ENCODE measurements at places on chromosomes 2 and 18.

GRCh38 chr2:2694746-2695145, 363.7 kb upstream of the MYT1L start:
- no peaks in the 10 kb centered on the region for H3K36me3 ChIP-seq
- H3K4me1 ChIP-seq: no peaks in the 10 kb centered on the region
- peaks cover 4% of the 10 kb centered on the region for H3K27me3 ChIP-seq
- no peak for DNase-seq

DNA sequence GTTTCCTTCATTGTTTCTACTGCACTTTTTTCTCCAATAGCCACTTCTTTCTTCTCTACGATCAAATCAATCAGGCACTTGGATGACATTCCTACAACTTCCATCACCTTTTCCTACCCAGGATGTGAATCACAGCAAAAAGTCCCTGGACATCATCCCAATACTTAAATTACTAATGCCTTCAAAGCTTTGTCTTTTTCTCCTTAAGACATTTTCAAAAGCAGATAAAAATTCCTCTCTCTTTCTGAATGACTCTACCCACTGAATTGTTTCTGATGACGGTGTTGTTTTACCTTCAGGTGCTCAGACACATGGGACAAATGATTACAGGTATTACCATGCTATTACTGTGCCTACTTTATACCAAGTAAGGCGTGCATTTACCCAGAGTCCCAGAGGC, 500.9 kb downstream of the FBXO15 start:
- H3K27ac ChIP-seq: no peak overlapping the region
- DNase-seq: no peak
- no peak overlapping the region for H3K4me3 ChIP-seq
- H3K4me1 ChIP-seq: no peaks in the 10 kb centered on the region
- no peaks in the 10 kb centered on the region for H3K36me3 ChIP-seq

DNA sequence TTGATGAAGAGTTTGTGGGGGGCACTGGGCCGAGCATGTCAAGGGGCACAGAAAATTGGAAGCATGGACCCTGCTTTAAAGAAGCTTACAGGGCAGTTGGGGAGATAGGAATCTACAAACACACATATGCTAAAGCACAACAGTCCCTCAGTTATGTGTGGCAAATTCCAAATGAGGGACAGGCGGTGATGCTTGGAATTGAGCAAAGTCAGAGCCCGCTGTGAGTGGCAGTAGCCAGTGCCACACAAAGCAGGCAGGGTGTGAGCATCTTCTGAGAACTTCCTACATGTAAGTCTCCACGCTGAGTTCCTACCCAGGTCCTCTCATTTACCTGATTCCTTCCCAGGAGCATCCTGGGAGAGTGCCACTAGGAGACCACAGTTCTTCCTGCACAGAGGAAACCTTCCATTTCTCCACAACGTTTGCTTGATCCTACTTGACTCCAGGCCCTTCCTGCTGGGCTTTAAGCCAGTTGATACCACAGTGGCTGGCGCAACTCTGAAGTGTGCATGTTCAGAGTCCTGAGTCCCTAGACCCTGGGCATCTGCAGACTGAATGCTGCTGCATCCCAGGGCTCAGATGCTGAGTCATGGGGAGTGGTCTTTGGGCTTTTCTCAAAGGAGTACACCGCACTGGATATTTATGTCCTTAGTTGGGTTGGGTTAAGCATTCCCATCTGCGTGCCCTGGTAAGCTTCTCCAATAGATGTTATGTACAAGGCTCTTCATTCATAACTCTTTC, 287.3 kb upstream of the REV1 start:
- peak overlapping the region; percentile 37 for H3K27ac ChIP-seq
- H3K36me3 ChIP-seq: peaks cover 84% of the 10 kb centered on the region
- no peak overlapping the region for H3K4me3 ChIP-seq
- DNase-seq: no peak

GRCh38 chr2:214465363-214466146, 54.7 kb downstream of the VWC2L start:
- DNase-seq: no peak
- H3K27me3 ChIP-seq: no peaks in the 10 kb centered on the region
- H3K27ac ChIP-seq: no peak overlapping the region
- no peak overlapping the region for H3K4me3 ChIP-seq

DNA sequence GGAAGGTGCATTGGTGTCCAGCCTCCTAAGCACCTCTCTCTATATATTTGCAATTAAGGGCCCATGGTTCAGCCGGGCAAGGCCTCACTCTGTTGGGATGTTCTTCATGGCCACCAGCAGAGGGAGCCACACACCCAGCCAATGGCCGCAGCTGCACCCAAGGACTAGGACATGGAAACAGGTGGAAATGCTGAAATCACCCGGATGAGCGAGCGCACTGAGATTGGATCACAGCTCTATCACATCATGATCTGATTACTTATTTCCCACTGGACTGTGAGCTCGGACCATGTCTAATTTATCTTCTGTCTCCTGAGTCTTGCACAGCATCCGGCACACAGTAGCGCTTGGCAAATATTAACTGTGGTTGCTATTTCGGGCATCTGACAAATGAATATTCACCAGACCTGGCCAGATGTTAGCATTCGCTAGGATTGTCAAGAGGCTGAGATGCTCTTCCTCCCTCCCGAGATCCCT, 31.2 kb downstream of the KIF3C start:
- peaks cover 3% of the 10 kb centered on the region for H3K27me3 ChIP-seq
- no peak overlapping the region for H3K4me3 ChIP-seq
- H3K4me1 ChIP-seq: peaks cover 2% of the 10 kb centered on the region
- peak; percentile 24 for DNase-seq
- H3K36me3 ChIP-seq: no peaks in the 10 kb centered on the region
- H3K27ac ChIP-seq: no peak overlapping the region

GRCh38 chr18:5295981-5296705, 617 bp upstream of the ZBTB14 start:
- H3K27me3 ChIP-seq: peaks cover 11% of the 10 kb centered on the region
- peaks cover 8% of the 10 kb centered on the region for H3K36me3 ChIP-seq
- peaks cover 9% of the 10 kb centered on the region for H3K4me1 ChIP-seq
- peak overlapping the region; percentile 96 for H3K4me3 ChIP-seq
- peak overlapping the region; percentile 97 for H3K27ac ChIP-seq

DNA sequence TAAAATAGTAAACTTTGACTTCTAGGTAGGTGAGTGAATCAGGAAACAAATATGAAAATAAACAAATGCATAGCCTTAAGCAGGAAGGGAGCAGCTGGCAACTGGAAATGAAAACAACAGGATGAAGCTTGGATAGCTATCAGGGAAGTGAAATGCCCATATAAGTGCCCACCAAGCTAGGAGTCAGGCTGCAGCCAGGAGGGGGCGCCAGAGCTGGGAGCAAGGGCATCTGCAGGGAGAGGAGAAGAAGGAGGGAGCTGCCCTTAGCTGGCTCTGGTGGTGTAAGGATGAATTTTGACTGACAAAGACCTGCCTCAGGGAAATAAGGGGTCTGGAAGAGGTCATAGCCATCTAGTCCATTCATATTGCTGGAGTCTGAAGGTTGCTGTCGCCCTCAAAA, 298.3 kb downstream of the TDRD15 start:
- DNase-seq: no peak
- H3K27me3 ChIP-seq: no peaks in the 10 kb centered on the region
- H3K36me3 ChIP-seq: no peaks in the 10 kb centered on the region

DNA sequence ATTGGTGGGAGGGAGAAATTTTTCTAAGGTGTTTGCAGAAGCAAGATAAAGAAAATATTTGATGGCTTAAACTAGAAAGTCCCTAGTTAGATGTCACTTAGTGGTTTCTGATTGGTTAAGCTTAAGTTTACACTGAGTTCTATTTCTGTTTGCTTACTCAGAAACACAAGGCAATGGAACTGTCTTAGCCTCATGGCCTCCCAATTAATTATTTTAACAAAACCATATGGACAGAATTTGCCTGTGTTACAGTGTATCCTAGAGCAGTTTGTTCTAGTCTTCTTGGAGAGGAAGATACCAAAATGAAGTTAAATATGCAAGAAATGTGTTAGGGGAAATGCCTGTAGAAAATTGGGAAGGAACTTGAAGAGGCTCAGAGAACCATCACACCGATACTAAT, 4.6 kb upstream of the IMPACT start:
- H3K4me3 ChIP-seq: no peak overlapping the region
- peaks cover 9% of the 10 kb centered on the region for H3K36me3 ChIP-seq
- DNase-seq: no peak
- H3K4me1 ChIP-seq: peaks cover 6% of the 10 kb centered on the region
- H3K27ac ChIP-seq: no peak overlapping the region
- H3K27me3 ChIP-seq: peaks cover 63% of the 10 kb centered on the region

- H3K27me3 ChIP-seq: peaks cover 43% of the 10 kb centered on the region
- no peak overlapping the region for H3K4me3 ChIP-seq
- H3K36me3 ChIP-seq: no peaks in the 10 kb centered on the region
- H3K27ac ChIP-seq: no peak overlapping the region
- DNase-seq: no peak
- H3K4me1 ChIP-seq: no peaks in the 10 kb centered on the region
Measured at GRCh38 chr18:50405582-50406271, 30.9 kb downstream of the SKA1 start.

DNA sequence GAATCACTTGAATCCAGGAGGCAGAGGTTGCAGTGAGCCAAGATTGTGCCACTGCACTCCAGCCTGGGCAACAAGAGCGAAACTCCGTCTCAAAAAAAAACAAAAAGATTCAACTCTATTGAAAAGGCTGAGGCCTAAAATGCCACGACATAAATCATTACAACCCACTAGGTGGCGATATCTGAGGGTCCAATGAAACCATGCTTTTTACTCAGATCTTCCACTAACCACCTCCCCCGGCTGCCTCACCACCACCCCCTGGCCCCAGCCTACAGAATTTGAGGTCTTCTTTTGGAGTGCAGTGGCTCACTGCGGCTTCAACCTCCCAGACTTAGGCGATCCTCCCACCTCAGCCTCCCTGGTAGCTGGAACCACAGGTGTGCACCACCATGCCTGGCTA, 57.5 kb downstream of the AP1S3 start:
- no peak overlapping the region for H3K27ac ChIP-seq
- DNase-seq: peak; percentile 29
- peaks cover 30% of the 10 kb centered on the region for H3K4me1 ChIP-seq
- H3K4me3 ChIP-seq: no peak overlapping the region
- H3K36me3 ChIP-seq: peaks cover 21% of the 10 kb centered on the region

DNA sequence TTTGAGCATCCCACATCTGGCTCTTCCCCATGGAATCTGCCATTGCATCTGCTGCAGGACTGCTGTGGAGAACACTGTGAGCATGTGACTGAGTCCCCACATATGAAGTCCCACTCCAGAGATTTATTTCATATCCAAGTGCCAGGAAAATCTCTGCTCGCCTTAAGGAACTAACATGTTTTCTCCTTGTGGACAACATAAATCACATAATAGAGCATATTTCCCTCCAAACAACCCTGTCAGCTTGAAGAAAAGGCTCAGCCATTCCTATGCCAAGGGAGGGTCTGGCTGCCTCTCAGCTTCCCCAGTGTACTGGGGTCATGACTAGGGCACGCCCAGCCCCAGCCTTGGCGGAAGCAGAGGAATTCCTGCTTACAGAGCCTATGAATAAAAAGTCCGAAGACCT, 193.7 kb downstream of the DNER start:
- no peak for DNase-seq
- no peak overlapping the region for H3K4me3 ChIP-seq
- no peak overlapping the region for H3K27ac ChIP-seq
- no peaks in the 10 kb centered on the region for H3K4me1 ChIP-seq
- peaks cover 5% of the 10 kb centered on the region for H3K27me3 ChIP-seq

DNA sequence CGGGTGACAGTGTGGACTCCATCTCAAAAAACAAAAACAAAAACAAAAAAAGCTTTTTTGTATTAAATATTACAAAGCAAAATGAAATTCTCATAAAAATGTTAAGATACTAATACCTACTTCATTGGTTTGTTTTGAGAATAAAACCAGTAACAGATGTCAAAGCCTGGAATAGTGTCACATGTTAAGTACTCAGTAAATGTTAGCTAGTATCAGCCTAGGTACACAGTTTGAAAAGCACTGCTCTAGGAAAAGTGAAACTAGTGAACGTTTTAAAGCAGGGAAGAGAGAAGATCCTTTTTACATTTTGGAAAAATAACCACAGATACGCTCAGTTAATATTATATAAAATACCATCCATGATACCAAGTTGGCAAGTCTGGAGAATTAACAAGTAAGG, 37.1 kb upstream of the ADAM17 start:
- no peak for DNase-seq
- H3K27me3 ChIP-seq: no peaks in the 10 kb centered on the region
- peaks cover 14% of the 10 kb centered on the region for H3K36me3 ChIP-seq
- no peak overlapping the region for H3K27ac ChIP-seq
- peaks cover 20% of the 10 kb centered on the region for H3K4me1 ChIP-seq

DNA sequence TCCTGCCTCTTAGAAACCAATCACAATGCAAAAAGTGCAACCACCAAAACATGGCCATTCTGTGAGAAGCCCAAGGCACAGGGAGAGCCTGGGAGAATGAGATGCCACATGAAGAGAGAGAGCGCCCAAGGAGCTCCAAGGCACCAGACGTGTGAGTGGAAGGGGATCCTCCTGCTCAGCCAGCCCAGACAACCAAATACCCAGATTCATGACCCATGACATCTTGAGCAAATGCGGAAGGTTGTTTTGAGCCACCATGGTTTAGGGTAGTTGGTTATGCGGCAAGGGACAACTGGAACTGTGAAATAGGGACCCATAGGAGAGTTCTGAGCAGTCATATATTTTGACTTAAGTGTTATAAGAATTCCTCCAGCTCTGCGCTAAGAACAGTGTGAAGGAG, 7.0 kb downstream of the AFF3 start:
- DNase-seq: peak; percentile 43
- peaks cover 62% of the 10 kb centered on the region for H3K4me1 ChIP-seq
- H3K4me3 ChIP-seq: no peak overlapping the region
- H3K27ac ChIP-seq: no peak overlapping the region
- no peaks in the 10 kb centered on the region for H3K27me3 ChIP-seq

- DNase-seq: no peak
- H3K27ac ChIP-seq: no peak overlapping the region
- no peaks in the 10 kb centered on the region for H3K36me3 ChIP-seq
- H3K4me3 ChIP-seq: no peak overlapping the region
Measured at GRCh38 chr2:39542523-39542922, 105.4 kb upstream of the MAP4K3 start.

DNA sequence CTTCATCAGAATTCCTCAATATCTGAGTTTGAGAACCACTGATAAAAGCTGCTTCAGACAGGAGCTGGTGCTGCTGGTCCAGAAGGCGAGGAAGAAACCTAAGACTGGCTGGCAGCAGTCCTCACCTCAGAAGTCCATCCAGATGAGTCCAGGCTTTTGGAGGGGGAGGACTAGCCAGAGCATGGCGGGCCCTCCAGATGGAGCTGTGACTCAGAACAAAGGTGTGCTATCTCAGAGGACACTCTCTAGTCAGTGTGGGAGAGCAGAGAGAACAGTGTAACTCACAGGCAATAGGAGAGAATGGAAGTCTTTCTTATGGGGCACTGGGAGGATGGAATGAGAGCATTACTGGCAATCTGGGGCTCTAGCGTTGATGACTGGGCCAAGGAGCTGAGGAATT, 191.4 kb downstream of the NYAP2 start:
- H3K27me3 ChIP-seq: no peaks in the 10 kb centered on the region
- no peak overlapping the region for H3K27ac ChIP-seq
- H3K4me3 ChIP-seq: no peak overlapping the region
- no peaks in the 10 kb centered on the region for H3K4me1 ChIP-seq
- no peak for DNase-seq
- H3K36me3 ChIP-seq: no peaks in the 10 kb centered on the region

GRCh38 chr2:66013456-66013855, 421.5 kb upstream of the MEIS1 start:
- H3K36me3 ChIP-seq: no peaks in the 10 kb centered on the region
- no peak overlapping the region for H3K27ac ChIP-seq
- peaks cover 4% of the 10 kb centered on the region for H3K27me3 ChIP-seq
- H3K4me1 ChIP-seq: no peaks in the 10 kb centered on the region
- no peak for DNase-seq
- H3K4me3 ChIP-seq: no peak overlapping the region

- no peak for DNase-seq
- no peaks in the 10 kb centered on the region for H3K36me3 ChIP-seq
- H3K27ac ChIP-seq: no peak overlapping the region
Measured at GRCh38 chr2:120747706-120748105, 12.0 kb downstream of the GLI2 start.
